Hematopoietic multipotent progenitor cell treated with erythropoietin and hydrocortisone succinate and interleukin-3 and kit ligand, for 15 days (in vitro differentiated cells): ENCODE measurements at places on chromosomes 4 and X.

GRCh38 chr4:138672393-138672976, 343.1 kb upstream of the NOCT start:
- no peak for DNase-seq

DNA sequence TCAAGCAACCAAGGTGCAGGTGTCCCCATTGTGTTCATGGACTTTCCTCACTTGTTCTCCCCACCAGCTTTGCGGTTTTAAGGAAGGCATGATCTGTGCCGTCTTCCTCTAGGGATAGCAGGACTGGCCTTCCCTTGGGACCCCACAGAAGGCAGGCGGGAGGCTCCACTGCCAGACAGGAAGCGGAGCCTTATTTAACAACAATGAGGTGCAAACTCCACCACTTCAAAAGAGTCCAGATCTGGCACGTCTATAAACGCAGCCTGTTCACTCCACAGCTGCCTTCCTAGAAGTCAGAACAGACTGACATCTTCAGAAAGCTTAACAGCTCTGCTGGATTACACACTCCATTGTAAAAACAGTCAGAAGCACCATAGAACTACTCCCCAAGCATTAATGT, 1.7 kb upstream of the GPR143 start:
- no peak for DNase-seq

DNA sequence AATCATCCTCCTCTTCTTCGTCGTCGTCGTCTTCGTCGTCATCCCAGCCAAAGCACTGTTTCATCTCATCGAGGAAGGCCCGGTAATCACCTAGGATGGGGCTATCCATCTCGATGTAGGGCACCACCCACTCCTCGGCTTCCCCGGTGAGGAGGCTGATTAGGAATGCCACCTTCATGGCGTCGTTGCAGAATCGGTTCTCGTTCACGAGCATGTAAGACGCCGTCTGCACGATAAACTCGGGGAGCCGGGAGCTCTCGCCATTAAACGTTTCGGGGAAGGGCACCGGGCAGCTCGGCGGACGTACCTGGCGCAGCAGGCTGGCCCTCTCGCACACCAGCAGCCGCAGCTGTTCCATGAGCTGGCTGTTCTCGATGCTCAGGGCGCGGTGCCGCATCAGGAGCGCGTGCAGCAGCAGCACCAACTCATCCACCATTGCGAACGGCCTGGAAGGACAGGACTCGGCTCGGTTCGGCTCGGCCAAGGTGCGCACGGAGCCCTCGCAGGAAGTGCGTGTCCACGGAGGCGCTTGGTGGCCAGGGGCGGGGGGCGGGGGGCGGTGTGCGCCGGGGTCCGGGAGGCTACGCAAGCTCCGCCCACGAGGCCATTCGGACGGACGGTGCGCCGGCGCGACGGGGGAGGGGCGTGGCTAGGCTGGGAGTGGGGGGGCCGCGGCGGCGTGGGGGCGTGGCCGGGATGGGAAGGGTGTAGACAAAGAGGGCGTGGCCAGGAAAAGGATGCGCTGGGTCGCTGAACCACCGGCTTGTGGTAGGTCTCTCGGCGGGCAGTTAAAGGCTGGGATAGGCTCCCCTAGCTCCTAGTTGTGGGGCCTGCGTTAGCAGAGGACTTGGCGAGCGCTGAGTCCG, at the start of gene LDOC1:
TSS of gene LDOC1 (minus strand) at position 544 of the 866 bp plus-strand sequence. CDS start at position 436, 108 bp downstream.
- DNase-seq, result peak; percentile 1

DNA sequence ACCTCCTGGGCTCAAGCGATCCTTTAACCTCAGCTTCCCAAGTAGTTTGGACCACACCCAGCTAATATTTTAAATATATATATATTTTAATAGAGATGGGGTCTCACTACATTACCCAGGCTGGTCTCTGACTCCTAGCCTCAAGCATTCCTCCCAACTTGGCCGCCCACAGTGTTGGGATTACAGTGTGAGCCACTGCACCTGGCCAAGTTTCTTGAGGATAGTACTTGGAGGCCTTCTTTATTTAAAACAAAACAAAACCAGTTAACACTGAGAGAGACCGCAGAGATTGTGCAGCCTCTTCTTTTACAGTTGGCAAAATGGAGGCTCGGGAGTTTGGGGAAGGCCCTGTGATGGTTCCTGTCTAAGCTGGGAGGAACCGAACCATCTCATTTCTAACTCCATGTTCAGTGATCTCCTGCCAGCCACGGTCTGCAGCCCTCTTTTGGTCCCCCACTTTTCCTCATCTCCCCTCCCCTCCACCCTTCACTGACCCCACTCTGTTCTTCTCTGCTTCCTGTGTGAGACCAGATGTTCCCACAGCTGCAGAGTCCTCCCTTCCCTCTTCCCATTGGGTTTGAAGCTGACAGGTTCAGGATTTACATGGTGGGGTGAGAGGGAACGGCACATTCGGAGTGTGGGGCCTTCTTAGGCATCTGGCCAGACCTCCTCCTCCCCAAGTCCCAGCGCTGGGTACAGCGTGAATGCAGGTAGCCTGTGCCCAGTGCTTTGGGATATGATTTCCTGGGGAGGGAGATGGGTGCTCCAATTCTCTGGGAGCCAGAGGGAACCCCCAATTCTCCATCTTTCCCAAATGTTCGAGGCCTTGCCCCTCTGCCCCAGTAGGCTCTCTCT, 1.4 kb upstream of the SORCS2 start:
- no peak for DNase-seq
